ENCODE measurements at places on chromosomes 2 and 18.

GRCh38 chr2:98726205-98726604 lies 4.7 kb downstream of the MGAT4A start:
- DNase-seq: no peak

DNA sequence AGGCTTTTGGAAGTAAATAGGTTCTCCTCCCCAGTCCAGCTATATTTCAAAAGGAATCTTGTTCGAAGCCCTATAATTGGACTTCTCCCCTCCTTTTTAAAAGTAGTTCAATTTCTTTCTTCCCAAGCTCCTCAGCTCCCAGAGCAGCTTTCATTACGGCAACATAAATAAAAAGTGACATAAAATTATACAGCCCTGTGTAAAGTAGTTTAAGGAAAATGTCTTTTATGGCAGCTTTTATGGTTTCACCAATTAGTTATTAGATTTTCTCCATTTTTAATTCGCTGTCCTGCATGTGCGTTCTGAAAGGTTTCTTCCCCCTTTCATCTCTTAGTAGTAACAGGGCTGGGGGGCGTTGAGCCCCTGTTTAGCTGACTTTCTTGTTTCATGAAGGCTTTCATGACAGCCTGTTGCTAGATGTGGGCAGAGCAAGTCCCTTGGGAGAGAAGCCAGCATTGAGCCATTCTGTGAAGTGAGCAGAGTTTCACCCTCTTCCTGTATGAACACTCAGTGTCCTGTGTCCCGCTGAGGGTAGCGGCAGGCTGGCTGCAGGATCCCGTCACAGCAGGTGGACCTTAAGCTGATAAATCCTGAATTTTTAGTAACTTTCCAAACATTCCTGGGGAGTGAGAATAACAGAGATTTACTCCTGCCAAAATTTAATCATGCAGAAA lies 229.7 kb upstream of the SPRED2 start:
- DNase-seq: no peak

- no peak for DNase-seq
These were observed 101.3 kb upstream of the SALL3 start for GRCh38 chr18:78878335-78878734.

GRCh38 chr18:13437796-13438506 lies 219.4 kb downstream of the LDLRAD4 start:
- DNase-seq: peak; percentile 72

GRCh38 chr2:40668425-40668824 lies 216.5 kb upstream of the SLC8A1 start:
- DNase-seq: no peak

- DNase-seq: no peak
These were observed 244.1 kb downstream of the GPD2 start for GRCh38 chr2:156680266-156680665.

- no peak for DNase-seq
These were observed 650.1 kb downstream of the SLC4A3 start for GRCh38 chr2:220277445-220277975.

DNA sequence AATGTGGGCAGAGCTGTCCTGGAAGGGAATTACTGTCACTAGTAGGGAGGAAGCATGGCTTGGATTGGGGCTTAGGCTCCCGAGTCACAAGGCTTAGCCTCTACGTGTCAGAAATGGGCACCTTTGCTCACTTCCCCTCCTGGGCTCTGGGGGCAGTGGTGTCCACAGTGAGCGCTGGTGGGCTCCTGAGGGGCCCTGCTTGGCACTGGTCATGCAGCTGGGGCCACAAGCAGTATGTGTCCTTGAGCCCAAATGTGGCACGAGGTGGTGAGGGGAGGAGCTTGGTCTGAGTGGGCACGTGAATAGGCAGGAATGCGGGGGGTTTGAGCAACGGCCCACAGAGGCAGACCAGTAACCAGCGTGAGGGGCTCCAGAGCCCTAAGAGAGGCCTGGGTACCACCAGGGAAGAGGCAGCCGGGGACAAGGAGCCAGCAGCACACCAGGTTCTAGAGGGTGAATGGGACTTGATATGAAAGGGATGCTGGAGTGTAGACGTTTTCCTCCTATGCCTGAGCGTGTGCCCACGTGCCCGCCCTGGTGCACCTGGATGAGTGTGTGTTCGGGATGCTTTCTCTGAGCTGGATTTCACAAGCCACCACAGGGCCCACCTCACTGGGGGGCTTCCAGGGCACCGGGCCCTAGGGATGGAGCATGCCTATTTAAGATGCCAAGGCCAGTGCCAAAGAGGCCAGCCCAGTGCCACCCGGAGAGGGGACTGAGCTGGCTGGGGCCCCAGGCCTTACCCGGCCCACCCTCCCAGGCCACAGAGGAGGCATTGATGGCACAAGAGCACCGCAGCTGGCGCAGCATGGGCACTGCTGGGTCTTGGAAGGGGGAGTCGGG lies 22.8 kb upstream of the PTMA start:
- no peak for DNase-seq

DNA sequence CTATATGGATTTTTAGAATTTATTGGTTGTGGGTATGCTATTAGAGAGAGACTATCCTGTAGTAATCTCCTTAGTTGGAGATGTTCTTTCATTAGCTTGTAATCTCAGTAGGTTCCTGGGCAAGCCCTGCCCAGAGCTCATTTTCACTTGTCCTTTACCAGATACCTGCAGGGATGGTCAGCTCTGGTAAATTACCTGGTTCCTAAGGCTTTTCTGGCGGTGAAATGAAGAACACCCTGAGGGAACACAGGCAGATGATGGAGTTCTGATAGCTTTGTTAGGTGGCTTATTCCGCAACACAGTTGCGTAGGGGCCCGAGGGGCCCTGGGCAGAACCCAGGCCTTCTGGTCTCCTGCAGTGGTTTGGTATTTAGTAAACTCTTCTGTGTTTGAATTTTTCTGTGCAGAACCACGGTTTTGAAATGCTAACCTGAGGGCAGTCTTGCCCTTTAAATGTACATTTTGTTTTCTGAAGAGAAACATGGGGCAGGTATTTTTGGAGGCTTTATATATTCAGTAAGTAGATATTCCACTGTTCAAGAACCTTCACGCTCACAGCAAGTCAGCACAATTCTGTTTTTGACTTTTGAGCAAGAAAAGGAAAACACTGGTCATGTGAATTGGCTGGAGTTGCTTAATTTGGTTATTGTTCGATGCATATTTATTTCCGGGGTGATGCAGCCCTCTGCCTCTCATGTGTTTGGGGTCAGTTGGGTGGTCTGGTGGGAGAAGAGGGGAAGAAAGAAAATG lies 22.4 kb downstream of the ZNF532 start:
- no peak for DNase-seq

GRCh38 chr2:212314680-212315079 lies 223.9 kb downstream of the ERBB4 start:
- DNase-seq: no peak

GRCh38 chr18:59994357-59994756 lies 94.6 kb downstream of the PMAIP1 start:
- DNase-seq: no peak
